Activated T-helper 1 cell treated with anti-CD3 and anti-CD28 coated beads, Interleukin-12 subunit alpha, Interleukin-12 subunit beta, Interleukin-2, Interleukin-4 antibody, amounts not matched to agents 30 ng/mL and 10 ng/mL and 1 ng/mL, durations not matched to agents 14 hours and 24 hours and 36 hours (primary cell): ENCODE measurements at places on chromosomes 12 and 14.

DNA sequence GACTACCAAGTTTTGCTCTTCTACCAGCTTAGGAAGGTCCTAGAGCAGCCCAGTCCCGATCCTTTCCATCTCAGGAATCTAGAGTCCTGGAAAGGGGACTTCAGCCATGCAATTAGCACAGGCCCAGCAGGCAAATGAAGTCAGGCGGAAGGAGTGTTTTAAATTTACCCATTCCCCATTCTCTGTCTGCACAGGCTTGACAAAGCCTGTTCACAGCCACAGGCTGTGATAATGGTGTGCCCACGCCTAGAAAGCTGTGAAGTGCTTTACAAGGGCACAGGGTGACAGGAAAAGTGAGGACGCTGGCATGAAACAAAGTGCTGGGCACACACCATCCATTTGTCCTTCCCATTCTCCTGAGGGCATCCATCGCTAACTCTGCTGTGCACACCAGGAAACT lies 79.0 kb downstream of the PITPNM2 start:
- no peak for DNase-seq
- H3K36me3 ChIP-seq = peaks cover 8% of the 10 kb centered on the region
- H3K4me3 ChIP-seq = no peak overlapping the region
- no peak overlapping the region for H3K27ac ChIP-seq
- H3K4me1 ChIP-seq = peaks cover 49% of the 10 kb centered on the region

DNA sequence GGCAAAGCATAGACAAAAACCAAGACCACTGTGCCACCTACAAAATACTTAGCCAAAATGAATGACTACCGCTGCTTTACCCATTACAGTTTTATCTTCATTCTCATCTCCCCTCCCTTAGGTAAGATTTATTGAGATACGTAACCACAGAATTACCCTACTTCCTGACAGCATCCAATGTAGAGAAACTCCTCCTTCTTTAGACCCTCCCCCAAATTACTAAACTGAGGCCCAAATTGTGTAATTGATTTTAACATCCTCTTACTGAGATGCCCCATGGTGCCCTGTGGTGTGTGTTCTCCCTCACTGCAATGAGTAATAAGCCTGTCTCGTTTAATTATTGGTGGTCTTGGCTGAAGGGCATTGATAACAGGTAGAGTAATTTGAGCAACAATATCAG lies 19.1 kb downstream of the VRK1 start:
- peaks cover 24% of the 10 kb centered on the region for H3K4me1 ChIP-seq
- H3K36me3 ChIP-seq = peaks cover 13% of the 10 kb centered on the region
- H3K27me3 ChIP-seq = no peaks in the 10 kb centered on the region
- no peak overlapping the region for H3K4me3 ChIP-seq

DNA sequence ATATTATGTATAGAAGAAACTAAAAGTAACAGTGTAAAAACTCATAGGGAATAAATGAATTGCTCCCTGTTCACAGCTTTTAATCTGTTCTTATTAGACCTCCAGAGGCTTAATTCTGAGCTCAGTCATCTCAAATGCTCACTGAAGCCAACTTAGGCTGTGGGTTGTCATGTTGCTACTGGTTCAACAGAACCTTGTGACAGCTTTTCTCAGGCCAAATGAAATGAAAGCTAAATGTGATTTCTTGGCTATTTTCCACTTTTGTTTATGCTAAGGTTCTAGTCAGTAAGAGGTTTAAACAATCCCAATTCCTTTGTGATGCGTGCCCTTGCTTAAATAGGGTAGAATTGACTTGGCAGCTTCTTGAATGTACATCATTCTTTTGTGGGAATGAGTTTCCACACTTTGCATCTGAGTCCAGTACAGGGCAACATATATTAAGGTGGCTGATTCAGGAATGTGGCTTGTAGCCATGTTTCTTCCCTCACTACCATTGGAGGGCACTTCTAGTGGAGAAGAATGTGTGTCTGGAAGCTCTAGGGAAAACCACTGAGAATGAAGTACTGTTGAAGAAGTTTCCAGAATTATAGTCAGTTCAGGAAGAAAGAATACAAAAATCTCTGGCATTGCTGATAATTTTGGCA lies 156.4 kb downstream of the NEDD1 start:
- H3K27ac ChIP-seq = no peak overlapping the region
- no peaks in the 10 kb centered on the region for H3K36me3 ChIP-seq

- H3K27ac ChIP-seq = no peak overlapping the region
- no peak for DNase-seq
- peaks cover 2% of the 10 kb centered on the region for H3K36me3 ChIP-seq
- peaks cover 5% of the 10 kb centered on the region for H3K4me1 ChIP-seq
- H3K27me3 ChIP-seq = peaks cover 2% of the 10 kb centered on the region
- no peak overlapping the region for H3K4me3 ChIP-seq
These were observed 20.7 kb downstream of the C12orf42 start for GRCh38 chr12:103475073-103475472.
